ENCODE measurements at places on chromosomes 11 and 22. TPM values are rescaled to one million over a fixed set of nuclear protein-coding genes. Genes with fewer than 3 reads are reported as not detected.

MCAM gene
- 10.4 TPM for total RNA-seq

SNX32 gene
- 0.14 TPM for total RNA-seq

OR10A6 gene
- total RNA-seq, result not detected

B4GAT1 gene
- 18.1 TPM for total RNA-seq

HSPA8 gene
- total RNA-seq, result 1,511 TPM

CHRNA10 gene
- 0.84 TPM for total RNA-seq

OR8G1 gene
- total RNA-seq, result not detected

SHISAL1 gene
- total RNA-seq, result 9.2 TPM

SCGB1D4 gene
- not detected for total RNA-seq

CHADL gene
- not detected for total RNA-seq

ZNF215 gene
- total RNA-seq, result 1.3 TPM

USH1C gene
- total RNA-seq, result 0.71 TPM

RFPL1 gene
- not detected for total RNA-seq

SCN4B gene
- total RNA-seq, result 0.06 TPM

OR2AG2 gene
- total RNA-seq, result not detected

SYCE3 gene
- 0.34 TPM for total RNA-seq

MYEOV gene
- total RNA-seq, result 109 TPM

TP53AIP1 gene
- not detected for total RNA-seq

OR52W1 gene
- total RNA-seq, result not detected

FOLH1 gene
- not detected for total RNA-seq

ABCC8 gene
- total RNA-seq, result 2.7 TPM

BIRC3 gene
- total RNA-seq, result 32.7 TPM

KLHDC7B gene
- 0.05 TPM for total RNA-seq

SCGB1C1 gene
- total RNA-seq, result not detected

Measured in A549 treated with DMSO at 1 μM for 4 hours (cell line).